ENCODE measurements at places on chromosomes 11 and 22. TPM values are rescaled to one million over a fixed set of nuclear protein-coding genes. Genes with fewer than 3 reads are reported as not detected.

DNA sequence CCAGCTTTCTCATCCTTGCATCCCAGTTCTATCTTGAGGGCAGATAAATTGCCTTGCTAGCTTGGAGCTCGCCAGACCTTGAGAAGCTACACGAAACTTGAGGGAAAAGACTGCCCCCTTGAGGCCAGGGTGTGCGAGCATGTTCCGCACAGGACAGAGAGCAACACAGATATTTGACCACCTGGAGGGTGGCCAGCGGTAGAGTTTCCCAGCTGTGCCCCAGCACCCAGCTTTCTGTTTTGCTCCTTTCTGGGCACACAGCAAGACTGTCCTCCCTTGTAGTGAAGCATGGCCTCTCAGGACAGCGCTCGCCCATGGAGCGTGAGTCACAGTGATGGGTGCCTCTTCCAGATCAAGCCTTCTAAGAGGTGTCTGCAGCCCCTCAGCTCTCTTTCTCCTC lies 23.5 kb downstream of the SPATA19 start:
- DNase-seq = no peak

DNA sequence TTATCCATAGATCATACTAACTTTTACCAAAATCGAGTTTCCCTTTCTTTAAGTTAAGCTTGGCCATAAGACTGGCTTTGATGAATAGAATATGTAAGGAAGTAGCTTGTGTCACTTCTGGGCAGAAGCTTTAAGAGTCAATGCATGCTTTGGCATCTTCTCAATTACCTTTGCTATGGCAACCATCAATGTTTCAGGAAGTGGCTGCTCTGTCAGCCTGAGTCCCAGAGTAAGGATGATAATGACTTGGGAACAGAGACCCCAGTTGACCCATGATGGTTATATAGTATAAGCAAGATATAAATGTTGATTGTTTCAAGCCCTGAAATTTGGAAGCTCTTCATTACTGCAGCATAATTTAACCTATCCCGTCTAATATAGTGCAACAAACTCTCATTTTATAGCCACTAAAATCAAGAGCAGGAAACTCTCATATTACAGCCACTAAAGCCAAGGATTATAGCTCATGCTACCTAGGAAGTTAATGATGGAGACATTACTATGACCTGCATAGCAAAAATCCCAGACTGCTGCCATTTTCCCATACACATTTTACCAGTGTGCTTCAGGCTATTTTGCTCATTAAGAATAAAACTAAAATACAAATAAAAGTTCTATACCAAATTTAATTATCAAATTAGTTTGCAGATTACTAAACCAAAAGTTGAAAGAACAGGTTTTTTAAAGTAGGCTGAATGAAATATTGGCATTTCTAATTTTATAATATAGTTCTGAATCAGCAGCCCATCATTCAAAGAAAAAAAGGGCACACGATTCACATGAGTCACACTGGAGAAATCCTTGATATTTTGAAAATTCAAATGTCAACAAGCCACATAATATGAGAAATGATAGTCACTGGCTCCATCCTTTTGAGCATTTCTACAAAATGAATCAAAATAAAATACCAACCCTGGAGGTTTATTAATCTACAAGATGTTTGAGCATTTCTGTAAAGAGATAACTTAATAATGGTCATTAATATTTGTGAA lies 23.8 kb downstream of the FSHB start:
- no peak for DNase-seq

DNA sequence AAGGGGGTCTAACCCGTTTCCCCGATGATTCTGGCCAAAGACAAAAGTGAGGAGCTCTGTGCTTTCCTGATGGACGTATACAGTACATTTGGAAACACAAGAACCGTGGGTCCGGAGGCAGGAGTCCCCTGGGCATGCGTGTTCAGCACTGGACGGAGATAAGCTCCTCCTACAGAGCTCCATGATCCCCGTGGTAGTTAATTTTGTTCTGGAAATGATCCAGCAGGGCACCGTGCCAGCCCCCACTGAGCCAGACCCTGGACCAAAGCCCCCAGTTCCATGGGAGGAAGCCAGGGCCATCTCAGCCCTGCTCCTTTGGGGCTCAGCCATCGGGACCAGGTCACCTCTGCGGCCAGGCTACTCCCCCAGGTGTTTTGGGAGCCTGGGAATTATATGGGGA lies 83.3 kb downstream of the TRMU start:
- no peak for DNase-seq

GRCh38 chr22:24090581-24090980 lies 79.5 kb downstream of the CABIN1 start:
- no peak for DNase-seq

DNA sequence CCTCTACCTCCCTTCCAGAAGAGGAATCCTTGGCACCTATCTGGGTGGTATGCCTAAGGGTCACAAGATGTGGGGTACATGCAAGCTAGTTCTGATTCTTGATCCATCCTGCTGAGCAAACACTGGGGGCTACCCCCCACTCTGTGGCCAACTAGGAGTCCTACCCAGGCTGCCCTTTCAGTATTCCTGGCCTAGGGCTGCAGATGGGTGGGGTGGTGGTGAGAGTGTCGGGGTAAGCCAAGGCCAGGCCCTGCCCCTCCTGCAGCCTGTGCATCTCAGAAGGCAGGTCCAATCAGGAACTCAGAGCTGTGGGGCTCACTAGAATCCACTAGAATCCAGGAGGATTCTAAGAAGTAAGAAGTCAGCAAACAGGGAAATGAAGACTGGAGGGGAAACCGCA lies 10.9 kb downstream of the SSH3 start:
- DNase-seq = no peak

- no peak for DNase-seq
These were observed 6.9 kb downstream of the AP5B1 start for GRCh38 chr11:65773784-65774411.

GRCh38 chr11:31822927-31823643 lies 12.0 kb upstream of the PAX6 start:
- DNase-seq = no peak

The OLFML1 gene
- not detected for total RNA-seq

The APOA4 gene
- not detected for total RNA-seq

The CDK2AP2 gene
- 97.0 TPM for total RNA-seq

The MYRF gene
- 1.8 TPM for total RNA-seq

The TMPRSS6 gene
- not detected for total RNA-seq
